ENCODE measurements at places on chromosomes 1 and 21. TPM values are rescaled to one million over a fixed set of nuclear protein-coding genes. Genes with fewer than 3 reads are reported as not detected.

The SH2D5 gene
- total RNA-seq: 0.40 TPM

DNA sequence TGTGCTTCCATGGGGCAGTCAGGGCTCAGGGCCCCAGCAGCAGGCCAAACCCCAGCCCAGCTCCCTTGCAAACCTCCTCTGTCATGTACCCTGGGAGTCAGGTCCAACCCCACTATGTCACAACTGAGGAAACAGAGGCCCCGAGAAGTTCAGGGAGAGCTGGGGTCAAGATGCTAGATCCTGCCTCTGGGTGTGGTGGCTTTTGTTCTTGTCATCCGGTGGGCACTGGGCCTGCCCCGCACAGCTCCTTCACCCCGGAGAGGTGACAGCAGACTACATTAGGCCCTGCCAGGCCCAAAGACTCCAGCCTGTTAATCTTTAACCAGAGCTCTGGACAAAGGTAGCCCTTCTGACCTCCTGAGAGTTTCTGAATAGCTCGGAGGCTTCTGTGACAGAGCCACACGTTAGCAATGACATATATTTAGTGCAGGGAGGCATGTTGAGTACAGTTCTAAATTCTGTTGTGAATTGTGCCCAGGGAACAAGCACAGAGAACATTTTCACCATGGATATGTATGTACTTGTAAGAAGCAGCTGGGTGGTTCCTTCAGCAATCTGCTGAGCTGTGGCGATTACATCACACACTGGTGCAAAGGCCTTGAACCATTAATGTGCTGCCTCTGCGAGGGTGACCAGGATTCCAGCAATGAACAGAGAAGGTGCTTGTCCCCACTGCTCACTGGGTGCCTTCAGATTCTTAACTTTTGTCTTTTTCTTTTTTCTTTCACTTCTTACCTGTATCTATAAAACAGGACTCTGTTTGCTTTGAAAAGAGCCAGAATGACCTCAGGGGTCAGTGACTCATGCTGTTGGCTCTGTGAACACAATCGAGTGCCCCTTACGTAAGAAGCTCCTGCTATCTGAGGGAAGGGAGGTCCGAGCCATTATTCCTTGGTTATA, 102.8 kb downstream of the RHOU start:
- peak; percentile 86 for DNase-seq

The EEIG2 gene
- 11.2 TPM for total RNA-seq

DNA sequence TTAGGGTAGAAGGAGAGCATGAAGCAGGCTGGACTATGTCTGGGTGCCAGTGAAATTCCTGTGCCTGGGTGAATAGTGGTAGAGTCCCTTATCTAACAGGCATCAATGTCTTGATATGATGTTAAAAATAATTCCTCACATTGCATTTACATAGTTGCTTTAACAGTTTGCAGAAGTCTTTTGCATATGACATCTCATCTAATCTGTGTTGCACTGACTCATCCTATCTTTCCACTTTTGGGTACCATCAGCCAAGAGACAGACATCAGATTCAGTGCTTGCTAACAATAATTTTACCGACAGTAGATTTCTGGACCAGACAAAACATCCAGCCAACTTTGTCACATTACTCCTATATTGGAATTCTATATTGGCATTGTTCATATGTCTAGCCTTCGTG, 92.5 kb downstream of the WDR64 start:
- DNase-seq: no peak

GRCh38 chr1:26009796-26010447, 11.7 kb upstream of the EXTL1 start:
- DNase-seq: no peak
